ENCODE measurements at places on chromosomes 13 and 19.
A peak's percentile ranks its signal among the peaks of the same experiment; 100 is the strongest.

DNA sequence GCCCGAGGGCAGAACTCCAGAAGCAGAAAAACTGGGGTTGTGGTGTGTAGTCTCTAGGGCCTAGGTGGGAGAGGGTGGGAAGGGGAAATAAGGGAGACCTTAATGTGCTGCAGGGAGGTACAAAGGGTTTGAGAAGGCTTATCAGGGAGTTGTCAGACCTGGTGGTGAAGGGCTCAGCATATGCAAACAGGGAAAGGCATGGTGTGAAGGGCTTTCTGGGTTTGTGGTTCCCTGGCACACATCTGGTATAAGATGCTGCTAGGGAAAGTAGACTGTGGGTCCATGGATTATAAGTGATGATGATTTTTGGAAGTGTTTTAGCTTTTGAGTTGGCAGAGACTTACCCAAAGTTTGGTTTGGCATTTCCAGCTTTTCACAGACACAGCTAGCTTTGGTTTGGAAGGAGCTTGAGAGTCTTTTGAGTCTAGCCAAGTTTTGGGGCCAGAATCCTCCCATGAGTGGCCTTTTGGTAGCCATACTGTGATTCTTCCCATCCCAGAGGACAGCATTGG lies 2.2 kb downstream of the TRIM28 start:
- peak overlapping the region; percentile 89 for H3K4me3 ChIP-seq
- H3K27ac ChIP-seq, result peak overlapping the region; percentile 85
- no peak for DNase-seq
- H3K4me1 ChIP-seq, result peaks cover 25% of the 10 kb centered on the region
- H3K27me3 ChIP-seq, result peaks cover 15% of the 10 kb centered on the region

DNA sequence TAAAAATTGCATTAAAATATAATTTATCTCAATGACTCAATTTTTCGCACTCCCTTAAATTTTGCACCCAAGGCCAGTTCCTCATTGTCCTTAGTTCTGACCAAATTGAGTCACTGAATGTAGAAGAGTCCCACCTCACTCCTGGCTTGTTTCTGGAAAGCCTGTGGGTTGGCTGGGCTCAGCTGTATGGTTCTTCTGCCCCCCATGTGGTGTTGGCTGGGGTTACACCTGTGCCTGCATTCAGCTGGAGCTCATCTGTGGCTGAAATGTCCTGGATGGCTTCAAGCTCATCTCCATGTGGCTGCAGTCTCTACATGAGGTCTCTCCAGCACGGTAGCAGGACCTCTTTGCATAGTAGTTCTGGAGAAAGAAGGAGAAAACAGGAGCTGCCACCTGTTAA lies 7.2 kb upstream of the IRGC start:
- H3K4me1 ChIP-seq, result no peaks in the 10 kb centered on the region
- DNase-seq, result no peak
- peaks cover 1% of the 10 kb centered on the region for H3K36me3 ChIP-seq
- no peak overlapping the region for H3K4me3 ChIP-seq
- H3K27me3 ChIP-seq, result peaks cover 26% of the 10 kb centered on the region
- H3K27ac ChIP-seq, result no peak overlapping the region

DNA sequence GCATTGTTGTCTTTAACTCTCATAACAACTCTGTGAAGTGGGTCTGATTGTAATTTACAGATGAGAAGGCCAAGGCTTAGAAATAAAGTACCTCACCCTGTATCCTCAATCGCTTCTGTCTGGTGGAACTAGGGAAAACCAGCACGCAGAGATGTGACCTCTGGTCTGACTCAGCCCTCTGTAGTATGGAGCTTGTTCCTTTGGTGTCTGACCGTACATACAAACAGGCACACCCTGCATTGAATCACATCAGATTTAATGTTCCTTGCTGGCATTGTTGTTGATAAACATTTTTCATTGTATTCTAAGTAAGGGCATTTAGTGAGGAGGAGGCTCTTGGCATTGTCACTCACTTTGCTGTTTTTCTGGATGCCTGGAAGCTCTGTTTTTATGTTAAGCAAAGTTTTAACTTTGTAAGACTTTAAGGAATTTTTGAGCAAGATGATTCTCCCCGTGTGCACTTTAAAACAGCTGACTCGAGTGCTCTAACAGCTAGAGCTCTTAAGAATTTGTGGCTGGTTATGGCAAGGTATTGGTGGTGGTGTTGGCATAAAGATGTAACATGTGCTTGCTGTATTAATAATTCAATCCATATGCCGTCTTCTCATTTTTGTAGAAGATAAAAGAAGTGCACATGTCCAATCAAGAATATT lies 89.0 kb upstream of the SPATA13 start:
- H3K27ac ChIP-seq, result no peak overlapping the region
- DNase-seq, result no peak

DNA sequence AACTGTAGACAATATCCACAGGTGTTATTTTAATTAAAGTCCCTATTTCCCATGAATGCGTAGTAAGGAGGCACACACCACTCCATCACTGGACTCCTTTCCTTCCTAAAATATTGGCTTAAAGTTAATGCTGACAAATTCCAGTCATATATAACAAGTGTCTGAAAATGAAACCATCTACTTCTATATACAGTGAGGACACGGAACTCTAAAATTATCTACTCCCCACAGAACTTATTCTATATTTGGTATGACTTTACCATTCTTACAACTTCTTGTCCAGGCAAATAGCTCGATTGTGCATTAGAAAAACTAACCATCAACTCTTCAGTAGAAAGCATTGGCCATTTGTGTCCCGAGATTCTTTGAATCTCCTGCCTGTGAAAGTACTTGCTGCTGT lies 1560.2 kb downstream of the EFNB2 start:
- H3K27me3 ChIP-seq, result no peaks in the 10 kb centered on the region
- no peaks in the 10 kb centered on the region for H3K4me1 ChIP-seq
- H3K27ac ChIP-seq, result no peak overlapping the region
- no peaks in the 10 kb centered on the region for H3K36me3 ChIP-seq
- no peak for DNase-seq

- peak; percentile 79 for DNase-seq
- H3K36me3 ChIP-seq, result no peaks in the 10 kb centered on the region
- no peak overlapping the region for H3K27ac ChIP-seq
- H3K27me3 ChIP-seq, result peaks cover 20% of the 10 kb centered on the region
Measured at GRCh38 chr19:1001538-1002166, 1.4 kb downstream of the GRIN3B start.

DNA sequence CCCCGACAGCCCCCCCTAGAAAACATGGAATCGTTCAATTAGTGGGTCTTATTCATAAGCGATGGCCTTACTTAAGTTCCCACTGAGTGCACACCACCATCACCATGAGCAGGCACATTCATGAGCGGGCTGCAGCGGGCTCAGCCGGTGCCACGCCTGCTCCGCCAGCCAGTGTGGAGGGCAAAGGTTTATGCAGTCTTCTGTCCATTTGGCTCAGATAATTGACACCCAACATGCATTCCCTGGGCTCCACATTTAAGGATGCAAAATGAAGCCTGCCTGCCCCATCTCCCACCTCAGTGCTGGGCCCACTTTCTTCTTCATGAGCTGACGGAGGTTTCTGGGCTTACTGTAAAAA lies 12.1 kb downstream of the C19orf12 start:
- H3K4me1 ChIP-seq, result peaks cover 2% of the 10 kb centered on the region
- no peaks in the 10 kb centered on the region for H3K27me3 ChIP-seq
- H3K4me3 ChIP-seq, result no peak overlapping the region
- H3K36me3 ChIP-seq, result peaks cover 7% of the 10 kb centered on the region

- H3K27me3 ChIP-seq, result no peaks in the 10 kb centered on the region
- H3K27ac ChIP-seq, result no peak overlapping the region
- H3K4me3 ChIP-seq, result no peak overlapping the region
Measured at GRCh38 chr19:42450314-42450934, 7.7 kb upstream of the CXCL17 start.

DNA sequence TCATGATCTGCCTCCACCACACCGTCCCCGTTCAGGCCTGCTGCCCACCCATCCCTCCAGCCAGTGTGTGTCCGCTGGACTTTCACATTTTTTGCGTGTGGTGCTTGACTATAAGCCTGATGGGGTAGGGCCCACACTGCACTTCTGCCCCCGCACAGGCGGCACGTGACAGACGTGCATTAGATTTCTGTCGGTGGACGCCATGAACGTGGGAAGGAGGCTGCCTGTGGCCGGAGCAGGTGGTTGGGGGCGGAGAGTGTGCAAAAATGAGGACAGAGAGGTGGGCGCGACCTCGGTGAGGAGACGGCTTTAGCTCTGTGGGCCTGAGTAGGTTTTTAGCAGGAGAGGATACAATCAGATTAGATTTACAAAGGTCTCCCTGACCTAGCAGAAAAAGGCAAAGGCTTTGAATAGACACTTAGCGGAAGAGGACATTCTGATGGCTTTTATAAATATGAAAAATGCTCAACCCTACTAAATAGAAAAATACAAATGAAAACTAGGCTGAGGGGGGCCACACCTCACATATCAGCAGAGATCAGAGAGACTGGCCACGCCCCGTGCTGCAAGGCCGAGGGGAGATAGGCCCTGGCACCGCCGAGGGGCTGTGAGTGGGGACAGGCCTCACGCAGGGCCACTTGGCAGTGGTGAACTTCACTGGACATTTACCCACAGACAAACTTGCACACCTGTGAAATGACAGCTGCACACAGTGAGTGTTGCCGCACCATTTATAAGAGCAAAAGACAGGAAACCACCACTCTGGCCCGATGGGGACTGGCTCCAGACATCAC lies 25.4 kb downstream of the PAK4 start:
- peaks cover 15% of the 10 kb centered on the region for H3K36me3 ChIP-seq
- no peak overlapping the region for H3K4me3 ChIP-seq
- no peaks in the 10 kb centered on the region for H3K27me3 ChIP-seq
- H3K27ac ChIP-seq, result no peak overlapping the region
- peaks cover 19% of the 10 kb centered on the region for H3K4me1 ChIP-seq

- H3K4me3 ChIP-seq, result peak overlapping the region; percentile 60
- H3K27me3 ChIP-seq, result no peaks in the 10 kb centered on the region
- H3K4me1 ChIP-seq, result peaks cover 32% of the 10 kb centered on the region
- DNase-seq, result no peak
- H3K27ac ChIP-seq, result no peak overlapping the region
Measured at GRCh38 chr19:6279620-6279930, 200 bp downstream of the MLLT1 start.

DNA sequence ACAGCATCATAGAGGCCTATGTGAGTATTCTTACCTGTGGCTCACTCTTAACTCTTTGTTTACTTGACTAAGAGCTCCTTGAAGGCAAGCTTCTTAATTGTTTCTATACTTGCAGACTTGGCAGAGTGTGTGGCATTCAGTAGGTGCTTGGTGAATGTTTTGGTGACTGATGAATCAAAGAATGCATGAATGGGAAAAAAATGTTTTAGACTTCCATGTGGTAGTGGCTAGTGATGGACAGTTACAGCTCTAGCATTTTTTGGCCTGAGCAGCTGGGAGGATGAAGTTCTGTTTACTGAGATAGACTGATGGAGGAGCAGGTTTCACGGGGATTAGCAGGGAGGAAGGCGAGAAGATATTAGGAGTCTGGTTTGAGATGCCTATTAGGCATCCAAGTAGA lies 13.6 kb downstream of the HAS1 start:
- H3K36me3 ChIP-seq, result peaks cover 12% of the 10 kb centered on the region
- peaks cover 34% of the 10 kb centered on the region for H3K4me1 ChIP-seq
- no peak overlapping the region for H3K4me3 ChIP-seq
- peaks cover 1% of the 10 kb centered on the region for H3K27me3 ChIP-seq
- no peak overlapping the region for H3K27ac ChIP-seq

- peak overlapping the region; percentile 84 for H3K27ac ChIP-seq
- DNase-seq, result peak; percentile 22
- H3K27me3 ChIP-seq, result no peaks in the 10 kb centered on the region
- peak overlapping the region; percentile 18 for H3K4me3 ChIP-seq
- H3K36me3 ChIP-seq, result peaks cover 26% of the 10 kb centered on the region
Measured at GRCh38 chr19:8240274-8241229, 31.4 kb downstream of the CERS4 start.

- H3K27me3 ChIP-seq, result peaks cover 10% of the 10 kb centered on the region
- H3K27ac ChIP-seq, result no peak overlapping the region
- no peaks in the 10 kb centered on the region for H3K36me3 ChIP-seq
- H3K4me3 ChIP-seq, result no peak overlapping the region
- DNase-seq, result no peak
- H3K4me1 ChIP-seq, result peaks cover 1% of the 10 kb centered on the region
Measured at GRCh38 chr19:54561840-54562239, 11.8 kb upstream of the LILRA2 start.

DNA sequence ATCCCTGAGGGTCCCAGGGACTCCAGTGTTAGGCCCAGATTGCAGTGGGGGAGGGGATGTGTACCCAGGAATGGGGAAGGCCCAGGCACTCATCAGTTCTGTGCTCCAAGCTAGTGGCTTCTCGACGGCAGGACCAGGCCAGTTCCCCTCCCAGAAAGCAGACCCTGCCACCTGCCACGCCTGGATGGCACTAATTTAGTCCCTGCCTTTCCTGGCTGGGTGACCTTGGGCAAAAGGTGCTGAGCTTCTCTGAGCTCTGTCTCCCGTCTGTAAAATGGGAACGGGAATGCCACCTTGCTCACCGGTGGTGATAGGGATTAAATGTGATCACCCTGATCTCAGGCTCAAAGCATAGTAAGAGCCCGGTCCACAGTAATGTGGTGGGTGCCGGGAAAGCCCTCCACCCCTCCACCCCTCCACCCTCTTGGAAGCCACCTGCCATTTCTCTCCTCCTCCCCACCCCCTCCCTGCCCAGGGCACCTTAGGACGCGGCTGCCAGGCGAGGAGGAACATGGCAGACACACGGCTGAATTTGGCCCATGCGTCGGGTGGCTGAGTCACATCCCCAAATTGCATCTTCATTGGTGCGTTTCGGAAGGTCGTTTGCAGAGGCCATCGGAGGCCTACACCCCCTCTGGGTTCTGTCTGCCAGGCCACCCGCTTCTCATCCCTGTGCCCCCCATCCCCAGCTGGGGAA lies 2.3 kb downstream of the KCNN1 start:
- peaks cover 24% of the 10 kb centered on the region for H3K27me3 ChIP-seq
- DNase-seq, result no peak
- no peak overlapping the region for H3K4me3 ChIP-seq
- H3K27ac ChIP-seq, result no peak overlapping the region
- H3K4me1 ChIP-seq, result peaks cover 6% of the 10 kb centered on the region

DNA sequence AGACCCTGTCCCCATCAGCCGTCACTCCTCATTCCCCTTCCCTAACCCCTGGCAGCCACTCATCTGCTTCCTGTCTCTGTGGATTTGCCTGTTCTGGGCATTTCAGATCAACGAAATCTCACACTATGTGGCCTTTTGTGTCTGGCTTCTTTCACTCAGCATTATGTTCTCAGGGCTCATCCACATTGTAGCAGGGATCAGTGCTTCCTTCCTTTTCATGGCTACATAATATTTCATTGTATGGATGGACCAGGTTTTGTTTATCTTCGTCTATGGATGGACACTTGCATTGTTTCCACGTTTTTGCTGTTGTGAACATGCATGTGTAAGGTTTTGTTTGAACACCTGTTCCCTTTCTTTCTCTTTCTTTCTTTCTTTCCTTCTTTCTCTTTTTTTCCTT lies 41.3 kb downstream of the NWD1 start:
- H3K27me3 ChIP-seq, result peaks cover 16% of the 10 kb centered on the region
- DNase-seq, result no peak
- H3K4me1 ChIP-seq, result peaks cover 19% of the 10 kb centered on the region
- peak overlapping the region; percentile 9 for H3K27ac ChIP-seq
